ENCODE measurements at places on chromosomes 4 and X.
A peak's percentile ranks its signal among the peaks of the same experiment; 100 is the strongest.

DNA sequence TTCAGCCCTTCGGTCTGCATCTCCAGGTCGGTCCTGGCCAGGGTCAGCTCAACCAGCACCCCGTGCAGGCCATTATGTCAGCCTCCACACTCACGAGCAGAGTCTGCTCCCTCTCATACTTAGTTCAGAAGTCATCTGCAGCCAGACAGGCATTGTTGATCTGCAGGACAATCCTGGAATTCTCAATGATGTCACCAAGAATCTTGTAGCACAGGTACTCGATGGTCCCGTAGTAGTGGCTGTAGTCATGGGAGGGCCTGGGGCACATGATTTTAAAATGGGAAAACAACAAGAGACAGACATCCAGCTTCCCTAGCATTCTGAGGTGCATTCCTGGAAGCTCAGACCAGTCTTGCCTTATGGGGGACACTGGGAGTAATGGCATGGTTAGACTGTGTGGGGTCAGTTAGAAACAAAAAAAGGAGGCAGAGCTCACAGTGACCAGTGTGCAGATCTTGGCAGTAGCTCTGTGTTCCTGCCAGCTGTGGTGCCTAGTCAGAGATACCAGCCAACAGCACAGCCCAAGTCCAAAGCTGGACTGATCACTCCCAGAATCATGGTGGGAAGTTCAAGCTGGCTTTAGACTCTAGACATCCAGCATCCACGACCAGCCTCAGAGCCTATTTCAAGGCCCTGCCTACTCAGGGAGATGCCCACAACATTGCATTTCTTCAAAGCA lies 31.9 kb downstream of the LRIT3 start:
- H3K4me3 ChIP-seq, result no peak overlapping the region
- no peak overlapping the region for H3K27ac ChIP-seq
- no peak for DNase-seq
- H3K4me1 ChIP-seq, result no peaks in the 10 kb centered on the region
- no peaks in the 10 kb centered on the region for H3K27me3 ChIP-seq
- no peaks in the 10 kb centered on the region for H3K36me3 ChIP-seq

GRCh38 chrX:123256378-123256777 lies 72.3 kb downstream of the GRIA3 start:
- no peak overlapping the region for H3K4me3 ChIP-seq
- no peak overlapping the region for H3K27ac ChIP-seq
- DNase-seq, result no peak
- H3K27me3 ChIP-seq, result no peaks in the 10 kb centered on the region

DNA sequence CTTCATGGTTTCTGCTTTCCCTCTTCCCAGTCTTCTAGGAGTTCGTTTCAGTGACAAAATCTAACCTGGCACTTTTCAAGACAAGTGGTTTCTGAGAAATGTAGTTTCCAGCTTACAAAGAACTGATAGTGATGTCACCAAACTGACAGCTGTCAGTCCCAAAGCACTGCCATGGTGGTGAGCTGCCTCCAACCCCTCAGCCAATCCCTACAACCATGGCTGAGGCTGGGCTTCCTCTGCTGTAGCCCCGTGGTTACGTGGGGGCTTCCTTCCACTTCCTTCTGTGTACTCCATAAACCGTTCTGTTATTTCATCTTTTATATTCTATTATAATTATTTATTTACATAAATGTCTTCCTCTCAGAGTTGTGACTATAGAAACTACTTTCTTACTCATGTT lies 198.6 kb upstream of the AGA start:
- no peaks in the 10 kb centered on the region for H3K27me3 ChIP-seq
- no peak overlapping the region for H3K4me3 ChIP-seq
- no peak overlapping the region for H3K27ac ChIP-seq
- no peak for DNase-seq
- H3K36me3 ChIP-seq, result no peaks in the 10 kb centered on the region
- no peaks in the 10 kb centered on the region for H3K4me1 ChIP-seq

GRCh38 chr4:37715889-37716402 lies 29.8 kb upstream of the RELL1 start:
- no peaks in the 10 kb centered on the region for H3K36me3 ChIP-seq
- H3K27me3 ChIP-seq, result no peaks in the 10 kb centered on the region
- no peaks in the 10 kb centered on the region for H3K4me1 ChIP-seq
- peak; percentile 4 for DNase-seq
- no peak overlapping the region for H3K27ac ChIP-seq
- no peak overlapping the region for H3K4me3 ChIP-seq
